ENCODE measurements at places on chromosomes 11 and 22. TPM values are rescaled to one million over a fixed set of nuclear protein-coding genes. Genes with fewer than 3 reads are reported as not detected.
A peak's percentile ranks its signal among the peaks of the same experiment; 100 is the strongest.

The SLC25A18 gene
- total RNA-seq = not detected

- no peak overlapping the region for H3K27ac ChIP-seq
- H3K36me3 ChIP-seq = no peaks in the 10 kb centered on the region
- no peak for DNase-seq
- no peaks in the 10 kb centered on the region for H3K4me1 ChIP-seq
- no peak overlapping the region for H3K4me3 ChIP-seq
- H3K27me3 ChIP-seq = no peaks in the 10 kb centered on the region
Observed at GRCh38 chr11:79857377-79858214, 416.8 kb upstream of the TENM4 start.

The RRP7A gene
- 24.1 TPM for total RNA-seq

DNA sequence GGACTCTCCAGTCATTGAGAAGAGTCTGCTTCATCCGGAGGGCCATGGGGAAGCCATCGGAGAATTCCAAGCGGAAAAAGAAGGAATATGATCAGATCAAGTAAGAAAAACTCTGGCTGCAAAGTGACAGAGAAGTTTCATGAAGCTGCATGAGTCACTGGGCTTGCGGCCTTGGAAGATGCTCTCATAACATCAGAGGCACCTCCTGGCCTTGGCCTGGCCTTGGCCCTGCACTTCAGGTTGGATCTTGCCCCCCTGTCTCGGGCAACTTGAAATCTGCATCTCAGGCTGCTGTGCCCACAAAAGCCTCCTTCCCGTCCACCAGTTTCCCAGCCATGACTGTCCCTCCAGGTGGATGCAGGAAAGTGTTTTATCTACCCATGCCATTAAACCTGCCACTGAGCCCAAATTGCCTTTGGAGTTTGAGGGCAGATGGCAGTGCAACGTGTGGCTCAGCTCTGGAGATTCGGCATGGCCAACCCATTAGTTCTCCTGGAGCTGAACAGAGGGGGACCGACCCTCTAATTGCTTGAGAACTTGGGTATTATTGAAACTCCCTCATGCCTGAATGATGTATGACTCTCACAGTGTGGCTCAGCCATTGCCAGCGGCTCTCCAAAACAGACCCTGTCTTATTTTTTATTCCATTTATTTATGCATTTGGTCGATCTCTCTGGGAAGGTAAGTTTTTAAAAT is 66.7 kb downstream of the SEZ6L start:
- H3K27ac ChIP-seq = no peak overlapping the region
- no peaks in the 10 kb centered on the region for H3K27me3 ChIP-seq
- H3K4me3 ChIP-seq = no peak overlapping the region

GRCh38 chr22:32013200-32013599 is 29.9 kb upstream of the SLC5A1 start:
- H3K27ac ChIP-seq = no peak overlapping the region
- H3K27me3 ChIP-seq = no peaks in the 10 kb centered on the region
- no peak for DNase-seq
- H3K4me3 ChIP-seq = no peak overlapping the region
- no peaks in the 10 kb centered on the region for H3K4me1 ChIP-seq

The OR51E1 gene
- total RNA-seq = 0.21 TPM

DNA sequence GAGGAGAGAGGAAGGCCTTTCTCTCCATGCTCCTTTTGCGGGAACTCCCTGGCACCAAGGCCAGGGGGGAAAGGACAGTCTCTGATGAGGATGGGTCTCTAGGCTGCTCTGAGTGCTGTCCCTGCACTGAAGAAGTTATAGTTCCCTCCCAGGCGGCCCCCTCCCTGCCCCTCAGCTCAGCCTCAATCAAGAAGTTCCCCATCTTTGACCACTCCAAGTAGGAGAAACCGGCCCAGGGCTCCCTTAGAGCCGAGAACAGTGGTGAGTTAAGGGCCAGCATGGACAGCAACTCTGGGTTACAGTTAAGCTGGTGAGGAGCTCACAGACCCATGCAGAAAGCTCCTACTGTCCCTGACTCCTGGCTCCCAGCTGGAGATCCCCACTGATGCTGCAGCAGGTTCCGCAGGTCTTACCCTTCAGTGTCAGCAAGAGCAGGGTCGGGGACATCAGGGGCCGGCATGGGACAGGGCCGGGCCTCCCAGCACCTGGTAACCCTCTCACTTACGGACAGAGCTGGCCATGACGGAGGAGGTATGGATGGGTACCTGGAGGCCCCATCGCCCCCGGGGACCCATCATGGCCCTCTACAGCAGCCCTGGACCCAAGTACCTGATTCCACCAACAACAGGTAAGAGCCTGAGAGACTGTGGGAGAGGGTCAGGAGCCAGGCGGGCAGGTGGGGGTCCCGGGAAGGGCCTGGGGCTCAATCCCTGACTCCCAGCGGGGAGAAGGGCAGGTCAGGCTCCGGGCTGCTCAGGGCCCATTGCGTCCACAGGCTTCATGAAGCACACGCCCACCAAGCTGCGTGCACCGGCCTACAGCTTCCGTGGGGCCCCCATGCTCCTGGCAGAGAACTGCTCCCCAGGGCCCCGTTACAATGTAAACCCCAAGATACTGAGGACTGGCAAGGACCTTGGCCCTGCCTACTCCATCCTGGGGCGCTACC is 4.2 kb downstream of the SCGB1C1 start:
- DNase-seq = no peak
- H3K4me1 ChIP-seq = no peaks in the 10 kb centered on the region
- H3K27me3 ChIP-seq = no peaks in the 10 kb centered on the region
- H3K36me3 ChIP-seq = peaks cover 9% of the 10 kb centered on the region

DNA sequence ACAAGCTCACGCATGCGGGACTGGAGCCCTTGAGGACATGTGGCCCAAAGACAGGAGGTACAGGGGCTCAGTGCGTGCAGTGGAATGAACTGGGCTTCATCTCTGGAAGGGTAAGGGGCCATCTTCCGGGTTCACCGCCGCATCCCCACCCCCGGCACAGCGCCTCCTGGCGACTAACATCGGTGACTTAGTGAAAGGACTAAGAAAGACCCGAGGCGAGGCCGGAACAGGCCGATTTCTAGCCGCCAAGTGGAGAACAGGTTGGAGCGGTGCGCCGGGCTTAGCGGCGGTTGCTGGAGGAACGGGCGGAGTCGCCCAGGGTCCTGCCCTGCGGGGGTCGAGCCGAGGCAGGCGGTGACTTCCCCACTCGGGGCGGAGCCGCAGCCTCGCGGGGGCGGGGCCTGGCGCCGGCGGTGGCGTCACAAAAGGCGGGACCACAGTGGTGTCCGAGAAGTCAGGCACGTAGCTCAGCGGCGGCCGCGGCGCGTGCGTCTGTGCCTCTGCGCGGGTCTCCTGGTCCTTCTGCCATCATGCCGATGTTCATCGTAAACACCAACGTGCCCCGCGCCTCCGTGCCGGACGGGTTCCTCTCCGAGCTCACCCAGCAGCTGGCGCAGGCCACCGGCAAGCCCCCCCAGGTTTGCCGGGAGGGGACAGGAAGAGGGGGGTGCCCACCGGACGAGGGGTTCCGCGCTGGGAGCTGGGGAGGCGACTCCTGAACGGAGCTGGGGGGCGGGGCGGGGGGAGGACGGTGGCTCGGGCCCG is at the start of gene MIF:
Gene MIF, plus strand, starts transcription at position 439 of the 765 bp plus-strand sequence. Its CDS starts 92 bp downstream, at position 531.
- H3K27me3 ChIP-seq = no peaks in the 10 kb centered on the region
- peak within 1 kb of the TSS; percentile 94 for H3K4me3 ChIP-seq
- peaks cover 27% of the 10 kb centered on the region for H3K4me1 ChIP-seq
- H3K36me3 ChIP-seq = peaks cover 3% of the 10 kb centered on the region

The XKR3 gene
- not detected for total RNA-seq

- no peaks in the 10 kb centered on the region for H3K36me3 ChIP-seq
- H3K4me3 ChIP-seq = peak overlapping the region; percentile 90
Observed at GRCh38 chr11:748007-748359, 719 bp downstream of the TALDO1 start.

- no peaks in the 10 kb centered on the region for H3K27me3 ChIP-seq
- no peak for DNase-seq
- H3K4me3 ChIP-seq = no peak overlapping the region
Observed at GRCh38 chr11:29310725-29311342, 706.0 kb downstream of the KCNA4 start.

All from thoracic aorta (tissue), 2 donors.